ENCODE measurements at places on chromosomes 16 and 17.

- DNase-seq = no peak
Observed at GRCh38 chr16:84434800-84435199, 66.5 kb downstream of the ATP2C2 start.

GRCh38 chr16:55437625-55438024 is 41.4 kb upstream of the MMP2 start:
- DNase-seq = no peak

DNA sequence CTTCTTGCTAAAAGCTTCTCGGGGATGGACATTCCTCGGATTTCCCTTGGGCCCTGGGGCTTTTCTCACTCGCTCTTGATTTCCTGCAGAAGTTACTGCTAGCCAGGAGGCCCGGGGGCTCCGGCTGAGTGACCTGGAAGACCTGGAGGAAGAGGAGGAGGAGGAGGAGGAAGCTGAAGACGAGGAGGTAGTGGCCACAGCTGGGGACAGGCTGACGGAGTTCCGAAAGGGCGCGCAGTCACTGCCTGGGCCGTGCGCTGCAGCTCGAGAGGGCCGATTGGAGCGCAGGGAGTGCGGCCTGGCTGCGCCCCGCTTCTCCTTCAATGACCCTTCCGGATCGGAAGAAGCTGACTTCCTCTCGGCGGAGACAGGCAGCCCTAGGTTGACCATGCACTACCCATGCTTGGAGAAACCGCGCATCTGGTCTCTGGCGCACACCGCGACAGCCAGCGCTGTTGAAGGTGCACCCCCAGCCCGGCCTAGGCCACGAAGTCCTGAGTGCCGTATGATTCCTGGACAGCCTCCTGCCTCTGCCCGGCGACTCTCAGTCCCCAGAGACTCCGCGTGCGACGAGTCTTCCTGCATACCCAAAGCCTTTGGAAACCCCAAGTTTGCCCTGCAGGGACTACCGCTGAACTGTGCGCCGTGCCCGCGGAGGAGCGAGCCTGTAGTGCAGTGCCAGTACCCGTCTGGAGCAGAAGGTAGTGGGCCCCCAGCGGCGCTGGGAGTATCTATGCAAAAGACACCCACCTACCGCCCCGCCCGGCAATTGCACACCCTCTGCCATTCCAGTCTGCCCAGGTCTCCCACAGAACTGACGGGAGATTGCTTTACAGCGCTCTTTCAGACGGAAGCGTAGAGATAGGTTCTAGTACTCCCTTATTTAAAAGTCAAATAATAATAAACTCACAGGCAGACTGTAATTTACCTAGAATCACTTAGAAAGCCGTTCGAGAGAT is 4.9 kb downstream of the IRX6 start:
- DNase-seq = no peak

DNA sequence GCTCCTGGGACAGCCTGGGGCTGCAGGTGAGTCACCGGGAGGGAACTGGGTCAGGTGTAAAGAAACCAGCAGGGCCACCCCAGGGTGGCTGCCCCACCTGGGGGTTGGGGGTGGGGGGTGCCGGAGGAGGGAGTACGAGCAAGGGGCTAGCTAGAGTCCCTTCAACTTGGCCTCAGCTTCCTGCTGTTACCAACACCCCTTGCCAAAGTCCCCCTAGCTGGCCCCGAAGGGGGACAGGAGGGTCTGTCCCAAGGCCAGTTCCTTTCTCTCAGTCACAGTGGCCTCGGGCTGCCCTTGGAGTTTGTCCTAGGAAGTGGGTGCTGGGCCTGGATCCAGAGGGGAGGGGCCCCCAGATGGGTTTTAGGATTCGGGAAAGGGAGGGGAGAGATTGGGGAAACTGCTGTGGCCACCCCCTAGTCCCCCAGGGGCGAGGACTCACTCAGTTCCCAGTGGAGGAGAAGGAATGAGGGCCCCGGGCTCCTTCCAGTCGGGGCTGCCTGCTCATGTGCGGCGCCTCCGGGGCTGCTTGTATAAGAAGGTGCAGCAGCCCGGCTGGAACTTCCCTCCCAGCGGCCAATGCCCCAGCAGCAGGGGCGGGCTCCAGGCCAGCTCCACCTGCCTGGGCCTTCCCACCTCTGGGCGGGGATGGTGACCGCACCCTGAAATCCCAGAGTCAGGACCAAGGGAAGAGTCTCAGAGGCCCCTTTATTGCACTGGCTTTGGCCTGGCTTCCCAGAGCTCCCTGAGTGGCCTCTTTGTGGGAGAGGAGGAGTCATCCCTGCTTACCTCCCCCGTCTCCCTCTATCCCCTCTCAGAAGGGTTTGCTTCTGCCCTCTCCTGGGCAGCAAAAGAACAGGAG is 7.3 kb downstream of the ARHGAP27 start:
- DNase-seq = no peak

DNA sequence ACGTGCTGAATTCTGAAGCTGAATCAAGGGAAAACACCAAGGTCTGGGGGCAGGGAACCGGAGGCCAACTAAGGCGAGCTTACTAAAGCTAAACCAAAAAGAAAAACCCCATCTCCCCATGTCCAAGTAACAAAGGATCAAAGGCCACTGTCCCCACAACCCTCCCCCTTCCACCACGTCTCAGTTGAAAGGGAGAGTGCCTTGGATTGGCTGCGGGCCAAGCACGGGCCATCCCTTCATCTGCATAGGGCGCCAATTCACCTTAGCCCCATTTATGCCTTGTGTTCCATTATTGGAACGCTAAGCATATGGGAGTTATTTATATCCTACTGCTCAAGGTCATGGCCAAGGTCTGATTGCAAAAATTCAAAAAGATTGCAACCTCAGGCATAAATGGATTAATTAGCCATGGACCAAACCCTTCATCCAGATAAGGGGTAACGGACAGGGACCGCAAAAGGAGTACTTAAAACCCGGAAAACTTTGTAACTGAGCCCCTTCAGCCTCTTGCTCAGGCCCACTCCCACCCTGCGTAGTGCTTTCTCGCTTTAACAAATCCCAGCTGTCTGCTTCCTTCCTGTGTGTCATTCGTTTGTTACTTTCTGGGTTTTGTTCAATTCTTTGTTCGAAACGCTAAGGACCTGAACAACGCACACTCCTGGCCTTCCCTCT is 740 bp upstream of the ATP6V0D1 start:
- no peak for DNase-seq

- DNase-seq = no peak
Observed at GRCh38 chr17:57566721-57567120, 178.4 kb downstream of the CCDC182 start.

DNA sequence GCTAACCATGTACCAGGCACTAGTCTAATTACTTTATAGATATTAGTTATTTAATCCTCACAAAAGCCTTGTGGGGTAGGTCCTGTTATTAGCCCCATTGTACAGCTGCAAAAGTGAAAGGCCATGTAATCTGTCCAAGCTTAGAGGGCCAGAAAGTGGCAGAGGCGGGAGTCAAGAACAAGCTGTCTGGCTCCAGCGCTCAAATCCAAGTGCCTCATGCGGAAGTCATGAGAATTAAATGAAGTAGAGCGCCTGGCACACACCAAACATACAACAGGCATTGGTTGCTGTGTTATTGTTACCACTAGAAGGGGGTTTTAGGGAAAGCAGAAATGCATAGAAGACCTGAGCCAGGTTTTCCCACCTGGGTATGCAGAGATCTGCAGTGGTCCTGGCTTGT is 1.2 kb downstream of the AQP8 start:
- DNase-seq = no peak

GRCh38 chr17:39674702-39675389 is 6.6 kb downstream of the PNMT start:
- no peak for DNase-seq

DNA sequence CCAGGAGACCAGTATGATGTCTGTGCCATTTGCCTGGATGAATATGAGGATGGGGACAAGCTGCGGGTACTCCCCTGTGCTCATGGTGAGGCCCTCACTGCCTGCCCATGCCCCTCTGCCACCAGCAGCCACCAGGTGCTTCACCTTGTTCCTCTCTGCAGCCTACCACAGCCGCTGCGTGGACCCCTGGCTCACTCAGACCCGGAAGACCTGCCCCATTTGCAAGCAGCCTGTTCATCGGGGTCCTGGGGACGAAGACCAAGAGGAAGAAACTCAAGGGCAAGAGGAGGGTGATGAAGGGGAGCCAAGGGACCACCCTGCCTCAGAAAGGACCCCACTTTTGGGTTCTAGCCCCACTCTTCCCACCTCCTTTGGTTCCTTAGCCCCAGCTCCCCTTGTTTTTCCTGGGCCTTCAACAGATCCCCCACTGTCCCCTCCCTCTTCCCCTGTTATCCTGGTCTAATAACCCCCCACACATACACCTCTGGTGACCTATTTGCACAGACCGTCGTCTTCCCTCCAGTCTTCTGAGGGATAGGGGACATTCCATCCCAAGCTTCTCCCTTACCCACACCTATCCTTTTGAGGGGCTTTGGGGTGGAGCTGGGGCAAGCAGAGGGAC is 3.7 kb downstream of the PFN1 start:
- no peak for DNase-seq

- no peak for DNase-seq
Observed at GRCh38 chr17:58059141-58059540, 24.1 kb upstream of the DYNLL2 start.

DNA sequence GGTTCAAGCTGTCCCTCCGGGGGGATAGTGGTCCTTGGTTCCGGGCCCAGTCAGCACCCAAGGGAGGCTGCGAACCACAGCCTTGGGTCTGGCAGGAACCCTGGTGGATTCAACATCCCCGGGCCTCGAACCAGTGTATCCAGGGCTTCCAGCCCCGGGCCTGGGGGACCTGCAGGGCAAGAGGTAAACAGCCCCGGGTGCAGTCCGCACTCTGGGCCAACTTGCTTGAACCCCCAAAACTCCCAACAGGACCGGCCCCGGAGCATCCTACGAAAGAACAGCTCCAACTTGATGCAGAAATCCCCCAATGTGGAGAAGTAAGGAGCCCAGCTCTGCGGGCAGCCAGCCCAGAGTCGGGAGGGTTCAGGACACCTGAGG is 1.5 kb upstream of the NEURL4 start:
- no peak for DNase-seq

GRCh38 chr17:59219992-59220327 is 351 bp upstream of the GDPD1 start:
- no peak for DNase-seq

DNA sequence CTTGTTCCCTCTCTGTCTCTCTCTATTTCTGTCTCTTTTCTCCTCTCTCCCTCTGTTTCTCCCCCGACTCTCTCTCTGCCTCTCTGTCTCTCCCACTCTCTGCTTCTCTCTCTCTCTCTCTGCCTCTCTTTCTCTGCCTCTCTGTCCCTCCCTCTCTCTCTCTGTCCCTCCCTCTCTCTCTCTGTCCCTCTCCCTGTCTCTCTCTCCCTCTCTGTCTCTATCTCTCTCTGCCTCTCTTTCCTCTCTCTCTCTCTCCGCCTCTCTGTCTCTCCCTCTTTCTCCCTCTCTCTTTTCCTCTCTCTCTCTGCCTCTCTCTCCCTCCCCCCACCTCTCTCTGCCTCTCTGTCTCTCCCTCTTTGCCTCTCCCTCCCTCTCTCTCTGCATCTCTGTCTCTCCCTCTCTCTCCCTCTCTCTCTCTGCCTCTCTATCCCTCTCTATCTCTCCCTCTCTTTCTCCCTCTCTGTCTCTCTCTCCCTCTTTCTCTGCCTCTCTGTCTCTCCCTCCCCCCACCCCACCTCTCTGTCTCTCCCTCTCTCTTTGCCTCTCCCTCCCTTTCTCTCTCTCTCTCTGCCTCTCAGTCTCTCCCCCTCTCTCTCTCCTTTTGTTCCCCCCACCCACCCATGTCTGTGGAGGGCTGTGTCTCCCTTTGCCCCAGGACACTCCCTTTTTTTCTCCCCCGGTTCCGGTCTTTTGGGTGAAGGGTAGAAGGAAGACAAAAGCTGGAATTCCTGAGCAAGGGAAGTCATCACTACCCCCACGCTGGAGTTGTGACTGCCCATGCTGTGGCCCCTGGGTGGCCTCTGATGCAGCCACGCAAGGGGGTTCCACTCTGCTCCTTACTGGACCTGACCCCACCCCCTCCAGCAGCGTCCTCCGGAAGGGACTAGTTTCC is 27.1 kb upstream of the MGAT5B start:
- no peak for DNase-seq

DNA sequence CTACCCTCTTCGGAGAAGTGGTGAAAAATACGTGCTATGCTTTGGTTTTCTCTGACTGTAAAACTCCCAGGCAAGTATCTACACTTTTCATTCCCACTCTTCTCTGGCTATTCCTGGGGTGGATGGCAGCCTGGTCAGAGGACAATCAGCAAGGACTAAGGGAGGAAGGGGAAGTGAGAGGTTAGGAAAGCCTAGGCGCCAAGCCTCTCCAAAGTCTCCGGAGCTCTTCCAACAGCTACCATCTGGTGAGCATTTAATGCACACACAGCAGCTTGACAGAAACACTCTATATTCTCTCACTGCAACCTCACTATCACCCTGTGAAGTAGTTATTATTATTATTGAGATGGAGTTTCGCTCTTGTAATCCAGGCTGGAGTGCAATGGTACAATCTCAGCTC is 65.1 kb downstream of the WSCD1 start:
- DNase-seq = no peak

DNA sequence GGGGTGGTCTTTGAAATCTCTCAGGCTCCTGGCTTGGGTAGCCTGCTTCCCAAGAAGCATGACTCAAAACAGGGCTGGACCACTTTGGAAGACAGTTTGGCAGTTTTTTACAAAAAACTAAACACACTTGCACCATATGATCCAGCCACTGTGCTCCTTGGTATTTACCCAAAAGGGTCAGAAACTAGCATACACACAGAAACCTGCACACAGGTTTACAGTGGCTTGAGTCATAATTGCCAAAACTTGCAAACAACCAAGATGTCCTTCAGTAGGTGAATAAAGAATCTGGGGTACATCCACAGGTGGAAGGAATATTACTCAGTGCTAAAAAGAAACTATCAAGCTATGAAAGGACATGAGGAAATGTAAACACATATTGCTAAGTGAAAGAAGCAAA is 323.2 kb upstream of the CDH5 start:
- DNase-seq = no peak

- DNase-seq = no peak
Observed at GRCh38 chr17:78718575-78719208, 63.4 kb downstream of the CYTH1 start.

GRCh38 chr17:81508639-81509206 is 3.9 kb downstream of the ACTG1 start:
- DNase-seq = no peak

- no peak for DNase-seq
Observed at GRCh38 chr17:65914784-65915342, 277.1 kb downstream of the CEP112 start.

GRCh38 chr17:4933646-4934045 is 1.6 kb downstream of the GP1BA start:
- no peak for DNase-seq

GRCh38 chr17:72656130-72656763 is 436.2 kb downstream of the SLC39A11 start:
- DNase-seq = no peak

DNA sequence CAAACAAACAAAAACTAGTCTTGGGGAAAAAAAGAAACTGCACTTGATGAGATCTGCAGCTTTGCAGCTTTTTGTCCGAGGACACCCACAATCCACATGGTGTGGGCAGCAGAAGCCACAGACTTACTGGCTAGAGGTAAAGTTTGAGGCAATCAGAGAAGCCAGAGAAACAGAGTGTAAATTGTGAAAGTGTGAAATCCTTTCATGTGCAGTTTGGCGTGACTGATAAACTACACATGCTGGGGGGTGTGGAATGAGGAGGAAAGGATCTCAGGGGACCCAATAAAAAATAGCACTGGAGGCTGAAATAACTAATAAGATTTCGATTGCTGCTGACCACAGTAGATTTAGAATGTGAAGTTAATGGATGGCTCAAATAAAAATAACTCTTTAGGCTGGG is 42.4 kb upstream of the HOXB13 start:
- DNase-seq = no peak

Data from NCI-H1048 (cell line).